8988T (cell line): ENCODE measurements at places on chromosomes 3 and 15.

DNA sequence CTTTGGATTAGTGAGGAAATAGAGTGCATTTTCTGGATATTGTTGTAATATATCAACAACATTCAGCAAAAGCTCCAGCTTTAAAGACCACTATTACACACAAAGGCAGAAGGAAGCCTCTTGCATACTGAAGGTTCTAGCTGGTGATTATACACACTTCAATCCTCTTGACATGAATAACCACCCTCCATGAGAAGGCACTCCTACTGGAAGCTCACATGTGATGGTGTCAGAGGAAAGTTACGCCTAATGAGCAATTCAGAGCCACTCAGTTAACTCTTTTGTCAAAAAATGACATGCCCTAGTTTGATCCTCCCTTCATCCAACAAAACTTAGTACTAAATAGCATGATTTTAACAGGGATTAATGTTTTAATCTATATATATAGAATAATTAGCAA lies 124.6 kb upstream of the LYSMD4 start:
- DNase-seq: no peak

- DNase-seq: no peak
Observed at GRCh38 chr15:57079446-57079845, 161.0 kb downstream of the TCF12 start.

- DNase-seq: no peak
Observed at GRCh38 chr3:13062647-13063046, 10.6 kb downstream of the IQSEC1 start.

DNA sequence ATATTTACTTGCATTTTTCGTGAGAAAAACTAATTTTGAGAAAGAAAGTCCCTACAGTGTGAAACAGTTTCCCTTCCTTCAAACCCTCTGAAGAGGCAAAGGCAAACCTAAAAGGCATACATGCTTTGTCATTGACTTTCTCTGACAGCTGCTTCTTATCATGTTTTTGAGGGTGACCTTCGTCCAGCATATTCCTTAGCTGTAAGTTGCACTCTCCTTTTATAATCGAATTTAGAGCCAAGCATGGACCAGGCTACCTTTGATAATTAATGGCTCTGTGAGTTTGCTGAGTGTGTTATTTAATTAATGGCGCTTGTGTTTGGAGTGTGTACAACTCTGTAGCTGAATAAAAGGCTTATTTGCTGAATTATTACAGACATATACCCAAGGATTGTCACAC lies 684.2 kb upstream of the CFAP20DC start:
- DNase-seq: no peak

- DNase-seq: no peak
Observed at GRCh38 chr3:186425788-186426730, 64.0 kb upstream of the DGKG start.

- no peak for DNase-seq
Observed at GRCh38 chr3:193832833-193833413, 239.9 kb downstream of the OPA1 start.

- no peak for DNase-seq
Observed at GRCh38 chr15:81074773-81075172, 59.3 kb upstream of the CFAP161 start.

GRCh38 chr3:67335813-67336212 lies 318.6 kb downstream of the SUCLG2 start:
- no peak for DNase-seq

GRCh38 chr3:12188328-12188648 lies 29.6 kb upstream of the TIMP4 start:
- no peak for DNase-seq

- DNase-seq: no peak
Observed at GRCh38 chr15:76209523-76209922, 101.7 kb downstream of the ETFA start.

DNA sequence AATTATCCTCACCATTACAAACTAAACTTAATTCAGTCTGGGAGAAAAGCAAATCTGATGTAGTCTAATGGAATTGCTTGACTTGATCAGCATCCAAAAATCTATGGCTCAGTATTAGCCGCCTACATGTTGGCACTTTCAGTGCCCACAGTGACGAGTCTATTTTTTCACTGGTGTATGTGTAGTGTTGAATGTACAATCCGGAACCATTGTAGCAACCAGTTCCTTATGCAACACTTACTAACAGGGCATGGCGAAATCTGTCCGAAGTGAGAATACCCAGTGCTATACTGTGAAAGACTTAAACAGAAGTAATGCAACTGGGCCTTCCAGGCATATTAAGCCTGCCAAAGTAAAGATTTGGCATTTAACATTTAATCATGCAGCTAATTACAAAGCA lies 18.6 kb downstream of the LRRN1 start:
- DNase-seq: no peak

- no peak for DNase-seq
Observed at GRCh38 chr3:106635826-106636225, 741.4 kb upstream of the CCDC54 start.

DNA sequence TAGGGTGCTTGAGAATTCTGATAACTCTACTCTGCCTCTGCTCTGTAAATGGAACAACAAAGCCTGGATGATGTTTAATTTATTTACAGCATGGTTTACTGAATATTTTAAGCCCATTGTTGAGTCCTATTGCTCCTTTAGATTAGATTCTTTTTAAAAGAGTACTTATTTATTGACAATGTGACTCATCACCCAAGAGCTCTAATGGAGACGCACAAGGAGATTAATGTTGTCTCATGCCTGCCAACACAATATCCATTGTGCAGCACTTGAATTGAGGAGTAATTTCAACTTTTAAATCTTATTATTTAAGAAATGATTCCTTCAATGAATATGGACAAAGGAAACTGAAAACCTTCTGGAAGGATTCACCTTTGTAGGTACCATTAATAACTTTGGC lies 691.4 kb downstream of the ZBBX start:
- no peak for DNase-seq

GRCh38 chr3:95886616-95887015 lies 927.8 kb upstream of the EPHA6 start:
- no peak for DNase-seq

GRCh38 chr15:101175401-101175800 lies 76.4 kb downstream of the CHSY1 start:
- DNase-seq: no peak

DNA sequence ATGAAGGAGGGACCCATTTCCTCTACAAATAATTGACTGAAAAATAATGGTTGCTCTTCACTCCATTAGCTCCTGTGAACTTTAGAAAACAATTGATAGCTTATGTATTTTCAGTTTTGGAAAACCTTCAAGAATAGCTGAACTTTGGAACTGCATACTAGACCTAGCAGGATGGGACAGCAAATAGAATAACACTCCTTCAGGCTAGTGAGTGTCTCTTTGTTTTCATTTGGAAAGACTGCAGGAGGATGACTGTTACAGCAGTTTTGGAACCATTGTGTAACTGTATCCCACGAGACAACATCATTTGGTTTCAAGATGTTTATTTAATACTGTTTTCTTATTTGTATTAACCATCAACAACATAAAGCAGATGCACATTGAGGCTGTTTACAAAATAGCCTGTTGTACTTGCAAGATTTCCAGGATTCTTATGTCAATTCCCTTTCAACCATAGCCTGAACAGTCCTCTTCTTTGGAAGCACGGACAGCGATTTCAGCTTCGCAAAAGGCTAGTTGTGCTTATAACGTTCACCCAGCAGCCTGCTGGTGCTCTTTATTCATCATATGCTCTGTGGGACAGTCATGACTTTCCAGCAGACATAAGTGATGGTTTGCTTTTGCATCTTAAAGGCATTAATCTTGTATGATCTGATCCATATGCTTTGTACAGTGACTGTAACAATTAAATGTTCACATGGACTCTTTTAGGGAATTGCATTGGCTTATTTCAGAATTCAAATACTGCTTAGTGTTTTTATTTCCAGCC lies 335.5 kb downstream of the IL5RA start:
- DNase-seq: no peak

- no peak for DNase-seq
Observed at GRCh38 chr3:23085261-23085660, 117.9 kb upstream of the UBE2E2 start.
